ENCODE measurements at places on chromosomes 7 and 10.

- DNase-seq = no peak
Measured at GRCh38 chr7:142714375-142714774, 34.9 kb upstream of the PRSS1 start.

DNA sequence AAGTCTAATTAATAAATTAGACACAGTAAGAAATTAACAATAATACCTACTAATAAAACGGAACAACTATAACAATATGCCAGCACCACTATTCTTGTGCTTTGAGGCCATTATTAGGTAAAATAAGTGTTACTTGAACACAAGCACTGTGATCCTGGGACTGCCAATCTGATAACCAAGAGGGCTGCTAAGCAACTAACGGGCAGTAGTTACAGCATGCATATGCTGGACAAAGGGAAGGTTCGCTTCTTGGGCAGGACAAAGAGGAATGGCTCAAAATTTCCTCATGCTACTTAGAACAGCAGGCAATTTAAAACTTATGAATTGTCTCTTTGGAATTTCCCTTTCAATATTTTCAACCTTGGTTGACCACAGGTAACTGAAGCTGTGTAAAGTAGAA, 718.6 kb downstream of the SORCS3 start:
- DNase-seq = no peak

DNA sequence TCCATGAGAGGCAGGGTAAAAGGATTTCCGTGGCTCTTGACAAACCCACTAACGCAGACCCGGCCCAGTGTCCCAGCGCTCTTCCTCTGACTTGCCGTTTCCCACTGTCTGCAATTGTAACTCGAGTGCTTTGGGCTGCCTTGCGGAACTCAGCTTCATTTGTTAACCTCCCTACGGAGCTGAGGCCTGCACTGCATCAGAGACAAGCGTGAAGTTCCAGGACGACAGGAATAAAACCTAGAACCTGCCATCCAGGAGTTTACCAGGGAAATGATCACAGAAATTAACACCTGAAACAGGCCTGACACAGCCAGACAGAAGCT, 76.2 kb downstream of the SFMBT2 start:
- DNase-seq = no peak

DNA sequence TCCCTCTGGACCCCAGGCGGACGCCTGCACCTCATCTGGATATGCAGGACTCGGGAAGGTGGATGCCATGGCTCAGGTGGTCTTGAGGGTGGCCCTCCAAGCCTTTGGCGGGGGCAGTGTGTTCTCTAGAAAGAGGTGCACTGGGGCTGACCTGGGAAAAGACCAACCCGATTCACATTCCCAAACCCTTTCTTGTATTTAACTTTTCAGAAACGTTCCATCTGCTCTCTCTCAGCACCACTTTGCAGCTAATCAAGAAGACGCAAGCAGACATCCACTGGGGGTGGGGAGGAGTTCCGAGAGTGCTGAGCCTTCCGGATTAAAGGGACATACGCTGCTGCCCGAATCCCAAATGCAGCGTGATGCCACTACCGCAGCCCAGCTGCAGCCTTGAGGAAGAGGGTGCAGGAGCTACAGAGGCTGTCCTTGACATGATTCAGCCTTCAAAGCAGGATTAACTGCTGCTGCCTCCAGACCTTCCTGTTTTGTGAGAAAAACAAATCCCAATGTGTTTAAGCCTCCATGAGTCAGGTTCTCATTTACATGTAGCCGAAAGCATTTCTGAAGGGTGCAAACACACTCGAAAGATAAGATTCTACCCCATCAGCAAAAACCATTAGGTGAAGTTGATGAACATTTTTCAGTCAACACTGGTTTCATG, 39.9 kb downstream of the RBM17 start:
- no peak for DNase-seq

- no peak for DNase-seq
Measured at GRCh38 chr7:82291931-82292330, 151.6 kb downstream of the CACNA2D1 start.

GRCh38 chr7:141788296-141788695, 1.7 kb upstream of the TAS2R5 start:
- no peak for DNase-seq

- DNase-seq = no peak
Measured at GRCh38 chr10:29734962-29735627, 100.3 kb upstream of the SVIL start.

- DNase-seq = no peak
Measured at GRCh38 chr7:97130417-97131139, 13.1 kb downstream of the SDHAF3 start.

DNA sequence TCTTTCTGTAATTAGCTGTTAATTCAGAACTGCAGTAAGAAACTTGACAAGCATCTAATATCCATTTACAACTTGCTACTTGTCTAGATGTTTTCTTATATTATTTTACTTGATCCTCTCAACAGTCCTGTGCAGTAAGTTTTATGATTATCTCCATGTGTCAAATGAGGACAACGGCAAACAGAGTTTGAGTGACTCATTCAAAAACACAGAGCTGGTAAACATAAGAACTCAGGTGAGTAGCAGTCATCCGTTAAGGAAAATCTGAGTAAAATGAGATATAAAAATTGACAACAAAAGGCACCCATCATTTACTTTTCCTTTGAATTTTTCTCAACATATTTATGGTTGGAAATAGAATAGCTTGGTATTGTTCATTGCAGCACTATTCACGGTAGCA, 19.0 kb upstream of the TARP start:
- DNase-seq = no peak

GRCh38 chr10:47406870-47407691, 23.0 kb upstream of the ZNF488 start:
- no peak for DNase-seq

DNA sequence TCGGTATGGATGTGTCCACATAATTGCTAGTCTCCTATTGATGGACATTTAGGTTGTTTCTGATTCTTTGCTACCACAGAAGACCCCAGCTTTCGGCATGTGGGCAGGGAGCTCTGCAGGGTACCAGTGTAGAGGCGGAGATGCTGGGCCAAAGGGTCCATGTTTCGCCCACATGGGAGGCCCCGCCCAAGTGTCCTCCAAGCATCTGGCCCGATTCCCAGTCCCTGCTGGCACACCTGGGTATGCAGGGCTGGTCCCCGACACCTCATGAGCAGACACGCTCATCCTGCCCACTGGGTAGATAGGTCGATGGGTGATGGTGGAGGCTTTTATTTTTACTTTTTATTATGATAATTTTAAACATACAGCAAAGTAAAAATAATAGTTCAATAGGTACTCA, 19.4 kb upstream of the TBRG4 start:
- DNase-seq = no peak

GRCh38 chr10:130430291-130430690, 294.1 kb downstream of the GLRX3 start:
- no peak for DNase-seq

DNA sequence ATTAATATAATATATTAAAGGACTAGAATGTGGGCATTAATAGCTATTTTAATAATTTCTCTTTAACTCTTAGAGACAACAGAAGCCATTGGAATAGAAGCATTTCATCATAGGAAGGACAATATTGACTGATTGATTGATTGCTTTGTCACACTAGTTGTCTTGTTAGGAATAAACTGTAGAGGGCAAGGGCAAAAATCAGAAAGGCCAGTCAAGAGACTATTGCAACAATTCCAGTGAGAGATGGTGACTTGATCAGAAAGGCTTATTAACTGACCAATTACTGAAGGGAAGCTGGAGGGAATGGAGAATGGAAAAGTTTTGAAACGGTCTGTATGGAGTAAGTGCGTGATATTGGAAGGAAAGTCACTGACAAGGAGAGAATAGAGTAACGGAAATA, 87.3 kb downstream of the RUNDC3B start:
- DNase-seq = no peak

DNA sequence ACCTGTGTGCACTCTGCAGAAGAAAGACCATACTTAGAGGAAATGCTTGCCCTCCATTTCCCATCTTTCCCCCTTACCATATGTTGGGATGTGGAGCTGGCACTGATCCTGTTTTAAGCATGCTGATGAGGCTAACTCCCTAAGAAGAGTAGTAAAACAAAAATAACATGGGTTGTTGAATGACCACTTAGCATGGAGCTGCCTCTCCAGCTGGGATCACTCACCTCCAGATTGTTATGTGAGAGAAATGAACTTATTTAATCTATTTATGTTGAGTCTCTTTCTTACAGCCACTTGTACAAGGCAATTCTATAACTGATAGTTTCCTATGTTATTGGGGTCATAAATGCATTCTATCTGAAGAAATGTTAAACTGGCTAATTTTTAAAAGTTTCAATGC, 17.0 kb downstream of the CTTNBP2 start:
- no peak for DNase-seq

- no peak for DNase-seq
Measured at GRCh38 chr7:159015081-159015453, 129.6 kb downstream of the VIPR2 start.

- DNase-seq = no peak
Measured at GRCh38 chr7:94375691-94376090, 19.0 kb upstream of the COL1A2 start.

GRCh38 chr10:116124777-116125176, 148.2 kb downstream of the GFRA1 start:
- no peak for DNase-seq

DNA sequence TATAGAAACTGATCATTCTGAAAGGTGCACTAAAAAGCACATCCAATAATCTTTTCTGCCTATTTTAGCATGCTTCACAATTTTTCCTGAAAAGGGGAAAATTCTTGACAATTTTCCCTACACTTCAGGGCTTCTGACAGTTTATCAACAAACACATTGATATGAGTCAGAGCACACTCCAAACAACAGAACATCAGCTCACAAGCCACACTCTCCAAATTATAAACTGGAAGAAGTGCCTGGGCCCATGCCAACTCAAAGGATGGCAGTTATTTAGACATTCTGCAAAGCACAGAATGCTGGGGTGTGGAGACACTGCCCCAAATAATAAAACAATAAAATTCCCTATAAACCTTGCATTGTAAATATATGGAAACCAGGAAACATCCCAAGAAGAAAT, 90.8 kb downstream of the ELAPOR2 start:
- peak; percentile 6 for DNase-seq

DNA sequence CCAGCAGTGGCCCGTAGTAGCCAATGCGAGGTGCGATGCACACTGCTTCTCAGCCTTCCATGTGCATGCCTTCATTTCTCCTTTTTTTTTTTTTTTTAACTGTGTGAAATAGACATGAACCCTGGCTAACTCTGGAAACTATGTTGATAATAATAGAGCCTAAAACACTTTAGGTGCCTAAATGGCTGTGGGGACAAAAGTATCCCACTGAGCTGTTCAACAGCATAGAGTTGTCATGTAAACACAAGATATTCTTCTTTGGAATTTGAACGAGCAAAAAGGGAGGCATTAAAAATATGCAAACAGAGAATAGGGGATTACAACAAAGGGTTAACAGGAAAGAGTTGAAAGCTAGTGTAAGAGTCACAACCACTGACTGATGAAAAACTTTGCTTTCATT, 162.1 kb upstream of the NOBOX start:
- DNase-seq = no peak

- DNase-seq = no peak
Measured at GRCh38 chr7:79211724-79212123, 241.7 kb downstream of the MAGI2 start.

- no peak for DNase-seq
Measured at GRCh38 chr7:114419441-114420272, 5.0 kb downstream of the FOXP2 start.

- no peak for DNase-seq
Measured at GRCh38 chr10:93086289-93086688, 12.6 kb downstream of the CYP26A1 start.

GRCh38 chr7:37110660-37111424, 337.8 kb downstream of the ELMO1 start:
- DNase-seq = no peak

GRCh38 chr7:100017300-100017699, 1.9 kb downstream of the ZKSCAN1 start:
- DNase-seq = no peak

DNA sequence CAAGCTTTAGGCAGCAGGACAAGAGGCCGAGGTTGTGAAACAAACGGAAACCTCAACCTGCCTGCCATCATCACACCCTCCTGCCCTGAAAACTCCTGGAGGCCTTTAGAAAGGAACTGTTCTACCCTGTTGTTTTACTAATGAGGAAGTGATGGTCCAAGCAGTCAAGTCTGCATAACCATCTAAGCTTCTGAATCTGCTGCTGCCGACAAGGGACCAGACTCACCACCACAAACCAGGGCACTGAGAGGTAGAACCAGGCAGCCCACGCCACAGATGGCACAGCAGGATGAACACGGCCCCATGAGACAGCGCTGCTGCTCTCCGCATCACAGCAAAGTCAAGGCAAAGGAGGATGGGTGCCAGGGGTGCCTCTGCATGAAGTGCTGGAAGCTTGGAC, 209.4 kb downstream of the CELF2 start:
- DNase-seq = no peak

- DNase-seq = no peak
Measured at GRCh38 chr10:14254368-14254767, 76.4 kb downstream of the FRMD4A start.

DNA sequence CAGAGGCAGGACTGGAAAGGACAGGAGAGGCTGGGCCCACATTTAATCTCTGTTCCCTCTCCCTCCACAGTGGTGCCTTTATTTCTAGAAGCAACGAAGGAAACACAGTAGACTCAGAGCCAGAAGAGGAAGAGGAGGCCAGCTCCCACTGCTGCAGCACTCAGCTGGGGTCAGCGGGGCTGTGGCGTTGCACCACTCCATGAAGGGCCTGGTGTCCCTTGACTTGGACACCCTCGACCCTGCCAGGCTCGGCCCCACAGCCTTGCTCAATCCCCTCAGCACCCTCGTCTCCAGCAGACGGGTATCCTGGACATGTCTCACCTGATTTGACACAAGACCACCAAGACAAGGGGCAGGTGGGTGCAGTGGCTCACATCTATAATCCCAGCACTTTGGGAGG, 38.8 kb downstream of the PRKAG2 start:
- DNase-seq = no peak

- no peak for DNase-seq
Measured at GRCh38 chr7:108614896-108615295, 45.2 kb downstream of the DNAJB9 start.

- DNase-seq = no peak
Measured at GRCh38 chr7:155738652-155739537, 73.4 kb downstream of the SHH start.

GRCh38 chr10:44238212-44238611, 146.7 kb downstream of the CXCL12 start:
- no peak for DNase-seq

- DNase-seq = no peak
Measured at GRCh38 chr10:119461923-119462322, 80.6 kb downstream of the RGS10 start.

GRCh38 chr7:2358968-2359527, 4.4 kb downstream of the EIF3B start:
- DNase-seq = peak; percentile 51

DNA sequence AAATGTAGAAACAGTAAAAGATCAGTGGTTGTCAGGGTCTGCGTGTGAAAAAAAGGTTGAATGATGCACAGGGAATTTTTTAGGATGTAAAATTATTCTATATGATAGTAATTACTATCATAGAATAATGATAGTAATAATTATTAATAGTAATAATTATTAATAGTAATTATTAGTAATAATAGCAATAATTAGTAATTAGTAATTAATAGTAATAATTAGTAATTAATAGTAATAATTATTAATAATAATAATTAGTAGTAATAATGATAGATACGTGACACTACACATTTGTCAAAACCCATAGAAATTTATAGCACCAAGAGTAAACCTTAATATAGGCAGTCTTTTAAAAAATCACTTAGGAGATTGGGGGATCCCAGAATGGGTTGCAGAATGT, 4.5 kb upstream of the NUDCD3 start:
- no peak for DNase-seq

- no peak for DNase-seq
Measured at GRCh38 chr7:14235056-14235455, 245.6 kb upstream of the ETV1 start.

GRCh38 chr10:70774810-70775678, 10.1 kb downstream of the TBATA start:
- no peak for DNase-seq

All from NCI-H1436 (cell line).